Stimulated activated CD4-positive, alpha-beta T cell treated with anti-CD3 and anti-CD28 coated beads, Interleukin-4, amount 100 ng/mL, for 1 hour (primary cell): ENCODE measurements at places on chromosomes 12 and 14.

DNA sequence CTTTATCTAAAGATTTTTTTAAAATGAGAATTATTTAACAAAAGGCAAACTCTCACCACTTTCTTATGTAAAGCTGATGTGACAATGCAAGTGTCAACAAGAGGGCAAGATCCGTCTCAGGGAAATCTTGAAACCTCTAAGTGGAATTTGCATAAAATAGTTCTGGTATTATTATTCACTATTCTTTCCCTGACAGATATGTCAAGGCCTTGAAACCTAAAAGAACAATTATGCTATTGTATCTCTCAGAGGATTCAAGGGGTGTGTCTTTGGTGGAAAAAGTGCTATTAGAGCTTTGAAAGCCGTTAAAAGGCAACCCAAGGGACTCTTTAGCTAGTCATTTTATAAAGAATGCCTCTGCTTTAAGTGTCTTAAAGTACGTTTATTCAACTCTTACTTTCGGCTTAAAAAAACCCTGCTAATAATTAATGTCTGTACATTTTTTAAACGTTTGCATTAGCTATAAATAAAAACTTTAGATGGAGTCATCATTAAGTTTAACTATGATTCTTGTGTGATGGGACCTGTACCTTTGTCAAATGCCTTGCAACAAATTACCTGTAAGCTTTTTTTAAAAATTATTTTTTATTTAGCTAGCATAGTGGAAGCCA lies 585.5 kb downstream of the VRK1 start:
- no peak for DNase-seq

- no peak for DNase-seq
These were observed 41.6 kb upstream of the EGLN3 start for GRCh38 chr14:33992274-33993007.

- no peak for DNase-seq
These were observed at the start of gene MYBPC1 for GRCh38 chr12:101594700-101595099. Gene MYBPC1, plus strand, starts transcription at chr12:101594971. Its CDS starts 100 bp downstream, at chr12:101595071.

DNA sequence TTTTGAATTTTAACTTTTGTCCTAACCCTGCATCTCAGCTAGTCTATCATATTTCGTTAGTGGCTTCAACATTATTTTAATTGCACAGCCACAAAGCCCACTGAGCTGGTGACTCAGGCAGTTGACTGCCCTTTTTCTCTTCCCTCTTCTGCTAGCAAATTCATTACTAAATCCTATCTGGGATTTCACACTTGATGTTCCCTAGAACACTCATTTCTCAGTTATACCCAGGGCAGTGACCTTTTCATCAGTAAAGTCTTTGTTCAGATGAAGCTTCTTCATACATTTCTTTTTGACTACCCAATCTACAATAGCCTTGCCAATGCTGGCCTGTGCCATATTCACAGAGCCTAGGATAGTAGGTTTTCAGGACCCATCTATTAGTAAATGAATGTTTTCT lies 107.0 kb downstream of the ATXN7L3B start:
- DNase-seq: no peak

GRCh38 chr12:131370321-131370720 lies 340.6 kb upstream of the SFSWAP start:
- DNase-seq: no peak

DNA sequence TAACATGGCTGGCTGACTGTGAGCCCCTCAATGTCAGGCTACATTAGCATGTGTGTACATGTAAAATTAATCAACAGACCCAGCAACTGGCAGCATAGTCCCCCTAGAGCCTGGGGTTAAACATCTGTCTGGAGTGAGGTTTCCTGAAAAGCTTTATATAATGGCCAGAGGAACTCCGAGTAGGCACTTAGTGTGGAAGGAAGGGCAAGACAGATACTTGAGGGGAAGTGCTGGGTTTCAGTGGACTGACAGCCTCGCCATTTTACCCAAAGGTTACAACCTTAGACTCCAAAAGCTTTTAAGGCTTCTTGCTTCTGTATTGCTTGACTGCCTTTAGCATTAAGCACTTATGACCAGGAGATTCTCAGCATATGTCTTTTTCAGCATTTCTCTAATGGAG lies 430.8 kb downstream of the FLRT2 start:
- no peak for DNase-seq

DNA sequence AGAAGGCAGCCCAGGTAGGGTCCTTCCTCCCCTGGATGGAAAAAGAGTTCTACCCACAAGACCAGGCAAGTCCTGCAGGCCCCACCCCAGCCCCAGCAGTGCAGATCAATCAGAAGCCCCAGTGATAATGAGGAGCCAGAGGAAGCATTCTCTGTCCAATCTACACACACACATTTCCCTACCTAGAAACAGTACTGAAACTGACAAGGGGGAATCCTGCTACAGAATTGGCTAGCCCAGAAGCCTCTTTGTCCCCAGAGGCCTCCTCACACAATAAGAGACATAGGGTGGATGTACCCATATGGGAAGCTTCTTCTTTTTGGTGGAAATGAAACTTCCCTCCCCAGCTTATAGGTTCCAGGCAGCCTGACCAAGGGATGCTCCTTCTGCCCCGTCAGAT lies 9.9 kb downstream of the FSCB start:
- DNase-seq: no peak

- no peak for DNase-seq
These were observed 109.1 kb upstream of the MAX start for GRCh38 chr14:65211341-65211987.

- DNase-seq: no peak
These were observed 11.2 kb upstream of the GNPNAT1 start for GRCh38 chr14:52802597-52802996.

DNA sequence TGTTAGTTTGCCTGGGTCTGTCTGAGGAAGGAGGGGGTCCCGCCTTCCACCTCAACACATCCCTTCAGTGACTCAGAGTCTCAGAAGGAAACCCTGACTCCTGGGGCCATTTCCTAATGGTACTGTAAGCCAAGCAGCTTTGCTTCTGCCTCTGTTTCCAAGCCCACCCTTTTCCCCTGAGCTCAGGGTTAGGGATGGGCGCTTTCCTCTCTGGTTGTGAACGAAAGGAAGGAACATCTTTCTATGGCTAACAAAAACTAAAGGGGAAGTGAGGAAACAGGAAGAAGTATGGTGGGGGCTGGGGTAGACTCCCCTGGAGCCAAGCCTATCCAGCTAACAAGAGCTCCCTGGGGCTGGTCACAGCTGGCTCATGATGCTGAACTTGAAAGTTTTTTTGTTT lies 11.6 kb upstream of the UNC119B start:
- no peak for DNase-seq

DNA sequence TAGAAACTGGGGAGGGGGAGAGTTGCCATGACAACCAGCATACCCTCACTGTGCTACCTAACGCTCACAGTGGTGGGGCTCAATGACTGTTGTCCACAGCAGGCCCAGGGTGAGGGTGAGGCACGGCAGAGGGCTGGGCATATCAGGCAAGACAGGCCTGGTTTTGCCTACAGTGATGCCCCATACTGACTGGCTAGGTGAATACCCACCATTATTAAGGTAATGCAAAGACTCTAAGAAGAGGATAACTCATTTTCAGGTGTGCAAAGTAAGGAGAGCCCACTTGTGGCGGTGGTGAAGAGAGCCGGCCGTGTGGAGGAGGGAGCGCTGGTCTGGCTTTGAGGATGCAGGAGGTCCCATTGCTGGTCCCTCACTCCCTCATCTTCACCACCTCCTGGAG lies 422.3 kb downstream of the FUT8 start:
- DNase-seq: no peak

DNA sequence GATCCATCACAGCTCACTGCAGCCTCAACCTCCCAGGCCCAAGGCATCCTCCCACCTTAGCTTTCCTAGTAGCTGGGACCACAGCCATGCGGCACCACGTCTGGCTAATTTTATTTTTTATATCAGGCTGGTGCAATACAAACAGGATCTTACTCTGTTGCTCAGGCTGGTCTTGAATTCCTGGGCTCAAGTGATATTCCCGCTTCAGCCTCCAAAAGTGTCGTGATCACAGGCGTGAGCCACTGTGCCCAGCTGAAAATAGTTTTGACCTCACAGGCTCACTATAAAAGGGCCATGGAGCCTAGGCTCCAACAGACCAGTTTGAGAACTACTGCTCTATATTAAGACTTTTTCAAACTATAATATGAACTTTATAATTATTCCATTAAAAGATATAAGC lies 37.3 kb downstream of the SNX6 start:
- DNase-seq: no peak

GRCh38 chr14:102525219-102525928 lies 15.8 kb upstream of the ANKRD9 start:
- DNase-seq: no peak

GRCh38 chr14:32366986-32367385 lies 37.9 kb downstream of the AKAP6 start:
- no peak for DNase-seq
